ENCODE measurements at places on chromosomes 3 and 15.

GRCh38 chr3:11825301-11825700, 21.4 kb downstream of the TAMM41 start:
- DNase-seq = no peak

- no peak for DNase-seq
Measured at GRCh38 chr3:24375947-24376384, 118.7 kb downstream of the THRB start.

DNA sequence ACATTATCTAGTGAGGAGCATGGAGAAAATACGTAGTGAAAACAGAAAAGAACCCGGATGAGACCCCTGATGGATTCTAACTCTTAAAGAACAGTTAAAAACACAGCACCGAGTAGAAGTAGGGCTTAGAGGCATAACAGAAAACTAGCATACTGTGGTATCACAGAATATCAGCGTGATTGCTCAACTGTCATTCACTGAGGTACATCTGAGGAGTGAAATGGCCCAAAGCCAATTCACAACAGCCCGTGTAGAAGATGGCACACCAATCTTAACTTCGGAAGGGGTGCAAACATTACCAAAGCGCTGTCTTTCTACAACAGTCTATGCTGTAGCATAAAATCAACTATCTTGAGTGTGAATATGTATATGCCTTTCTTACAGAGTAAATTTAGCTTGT, 1.8 kb downstream of the CLASP2 start:
- no peak for DNase-seq

DNA sequence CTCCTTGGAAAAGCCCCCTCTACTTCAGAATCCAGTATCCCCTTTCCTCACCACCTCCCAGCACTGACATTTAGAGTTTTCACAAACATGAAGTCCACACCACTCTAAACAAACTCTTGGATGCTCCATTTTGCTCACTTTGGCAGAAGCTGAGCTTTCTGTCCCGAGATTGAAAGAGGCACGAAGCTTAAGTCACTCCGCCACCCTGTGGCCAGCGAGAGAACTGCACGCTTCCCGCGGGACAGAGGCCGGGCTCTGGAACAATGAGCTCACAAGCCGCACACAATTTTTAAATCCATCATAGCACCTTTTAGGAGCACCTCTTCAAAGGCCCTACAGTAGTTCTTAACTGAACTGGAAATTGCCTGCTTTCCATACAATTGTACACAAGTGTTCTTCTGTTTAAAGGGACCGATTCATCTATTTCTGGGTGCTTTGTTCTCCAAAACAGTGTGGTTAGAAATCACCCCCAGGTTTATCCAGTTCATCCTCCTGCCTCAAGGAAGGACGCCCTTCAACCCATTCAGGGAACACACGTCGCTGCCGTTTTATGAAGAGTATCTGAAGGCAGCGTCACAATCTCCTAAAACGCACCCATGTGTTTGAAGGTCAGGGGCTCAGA, 226.1 kb downstream of the VPS13C start:
- DNase-seq = peak; percentile 5

All from NCI-H446 (cell line).